ENCODE measurements at places on chromosomes 11 and 22.

DNA sequence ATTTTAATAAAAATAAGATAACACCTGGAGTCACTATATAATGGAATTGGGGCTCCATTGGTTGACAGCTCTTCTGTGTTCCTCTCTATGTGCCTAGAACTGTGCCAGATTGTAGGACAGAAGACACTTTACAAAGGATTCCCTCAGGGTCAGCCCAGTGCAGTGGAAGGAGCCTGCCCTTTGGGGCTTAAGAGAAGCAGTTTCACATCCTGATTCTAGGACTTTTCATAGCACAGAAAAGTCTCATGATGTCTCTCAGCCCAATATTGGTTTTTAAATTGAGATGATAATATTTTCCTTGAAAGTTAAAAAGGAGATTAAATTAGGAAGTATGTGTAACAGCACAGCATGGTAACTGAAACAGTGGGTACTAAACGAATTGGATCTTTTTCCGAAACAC, 7.1 kb downstream of the PLAAT4 start:
- DNase-seq, result no peak
- H3K27ac ChIP-seq, result no peak overlapping the region
- H3K4me3 ChIP-seq, result no peak overlapping the region
- H3K4me1 ChIP-seq, result no peaks in the 10 kb centered on the region

- no peak overlapping the region for H3K4me3 ChIP-seq
- H3K27me3 ChIP-seq, result peaks cover 13% of the 10 kb centered on the region
- DNase-seq, result no peak
- no peaks in the 10 kb centered on the region for H3K36me3 ChIP-seq
- H3K27ac ChIP-seq, result no peak overlapping the region
- no peaks in the 10 kb centered on the region for H3K4me1 ChIP-seq
Measured at GRCh38 chr11:68998390-68998911, 14.6 kb downstream of the MRGPRF start.

GRCh38 chr11:73310661-73311393, 2.8 kb downstream of the ARHGEF17 start:
- peak overlapping the region; percentile 81 for H3K27ac ChIP-seq
- H3K36me3 ChIP-seq, result no peaks in the 10 kb centered on the region
- no peak for DNase-seq
- peak overlapping the region; percentile 81 for H3K4me3 ChIP-seq
- peaks cover 4% of the 10 kb centered on the region for H3K4me1 ChIP-seq

GRCh38 chr11:118889797-118890196, 6.1 kb downstream of the CXCR5 start:
- no peaks in the 10 kb centered on the region for H3K36me3 ChIP-seq
- H3K4me1 ChIP-seq, result peaks cover 28% of the 10 kb centered on the region
- DNase-seq, result peak; percentile 66
- H3K4me3 ChIP-seq, result no peak overlapping the region

GRCh38 chr22:24727218-24727851, 47.2 kb downstream of the PIWIL3 start:
- H3K4me3 ChIP-seq, result no peak overlapping the region
- no peak for DNase-seq
- H3K4me1 ChIP-seq, result no peaks in the 10 kb centered on the region
- H3K27ac ChIP-seq, result no peak overlapping the region
- H3K27me3 ChIP-seq, result peaks cover 10% of the 10 kb centered on the region
